ENCODE measurements at places on chromosomes 4 and X. TPM values are rescaled to one million over a fixed set of nuclear protein-coding genes. Genes with fewer than 3 reads are reported as not detected.

GRCh38 chrX:23493941-23494374, 159.3 kb downstream of the PTCHD1 start:
- DNase-seq, result no peak

GRCh38 chr4:38743866-38744265, 38.9 kb downstream of the TLR10 start:
- no peak for DNase-seq

GRCh38 chr4:47664051-47664826, 173.6 kb downstream of the CORIN start:
- DNase-seq, result no peak

FANCB gene
- total RNA-seq, result not detected

GRCh38 chrX:124488412-124489161, 142.2 kb downstream of the SH2D1A start:
- DNase-seq, result no peak

SPRY1 gene
- total RNA-seq, result 85.2 TPM

GRCh38 chr4:127629371-127629770, 3.4 kb upstream of the INTU start:
- no peak for DNase-seq

DNA sequence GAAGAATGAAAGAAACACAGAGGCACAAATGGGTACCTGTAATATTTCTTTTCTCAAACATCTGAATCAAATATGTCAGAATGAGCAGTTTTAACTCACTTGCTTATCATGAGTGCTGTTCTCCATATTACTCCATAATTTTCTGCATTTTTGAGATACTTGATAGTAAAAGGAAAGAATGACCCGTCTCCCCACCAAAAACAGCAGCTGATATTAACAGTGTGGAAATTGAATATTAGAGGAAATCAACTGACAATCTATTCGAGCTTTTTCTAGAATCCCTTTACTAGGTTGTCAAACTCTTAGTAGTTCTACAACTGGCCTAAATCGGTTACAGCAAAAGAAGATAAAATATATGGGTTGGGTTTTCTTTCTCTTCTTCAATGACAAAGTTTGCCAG, 49.9 kb upstream of the HELT start:
- no peak for DNase-seq

GRCh38 chr4:180913750-180914149, 1329.5 kb upstream of the TENM3 start:
- DNase-seq, result no peak

GRCh38 chr4:109631532-109632108, 71.6 kb downstream of the MCUB start:
- DNase-seq, result peak; percentile 65

DNA sequence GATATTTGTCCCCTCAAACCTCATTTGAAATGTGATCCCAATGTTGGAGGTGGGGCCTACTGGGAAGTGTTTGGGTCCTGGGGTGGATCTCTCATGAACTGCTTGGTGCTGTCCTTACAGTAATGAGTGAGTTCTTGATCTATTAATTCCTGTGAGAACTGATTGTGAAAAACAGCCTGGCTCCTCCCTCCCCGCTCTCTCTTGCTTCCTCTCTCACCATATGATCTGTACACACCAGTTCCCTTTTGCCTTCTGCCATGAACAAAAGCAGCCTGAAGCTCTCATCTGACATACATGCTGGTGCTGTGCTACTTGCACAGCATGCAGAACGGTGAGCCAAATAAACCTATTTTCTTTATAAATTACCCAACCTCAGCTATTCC, 11.2 kb upstream of the YIPF7 start:
- no peak for DNase-seq

PNMA3 gene
- total RNA-seq, result 0.73 TPM

DNA sequence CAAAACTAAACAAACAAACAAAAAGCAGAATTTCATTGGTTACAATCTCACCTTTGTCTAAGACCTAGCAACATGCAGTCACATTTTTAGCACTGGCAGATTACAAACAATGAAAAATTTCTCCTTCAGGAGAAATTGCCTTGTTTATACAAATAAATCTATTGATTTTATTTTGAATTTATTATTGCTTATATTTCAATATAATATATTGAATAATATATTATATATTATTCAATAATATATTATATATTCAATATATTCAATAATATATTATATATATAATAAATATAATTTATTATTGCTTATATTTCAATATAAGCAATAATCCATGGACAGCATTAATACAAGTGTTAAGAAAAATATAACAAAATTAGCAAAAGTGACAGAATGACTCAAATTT, 131.7 kb downstream of the ADGRA3 start:
- no peak for DNase-seq

GRCh38 chrX:40544343-40545266, 36.2 kb upstream of the ATP6AP2 start:
- peak; percentile 35 for DNase-seq

- DNase-seq, result no peak
These were observed 699.8 kb downstream of the TRAM1L1 start for GRCh38 chr4:116385583-116385982.

DNA sequence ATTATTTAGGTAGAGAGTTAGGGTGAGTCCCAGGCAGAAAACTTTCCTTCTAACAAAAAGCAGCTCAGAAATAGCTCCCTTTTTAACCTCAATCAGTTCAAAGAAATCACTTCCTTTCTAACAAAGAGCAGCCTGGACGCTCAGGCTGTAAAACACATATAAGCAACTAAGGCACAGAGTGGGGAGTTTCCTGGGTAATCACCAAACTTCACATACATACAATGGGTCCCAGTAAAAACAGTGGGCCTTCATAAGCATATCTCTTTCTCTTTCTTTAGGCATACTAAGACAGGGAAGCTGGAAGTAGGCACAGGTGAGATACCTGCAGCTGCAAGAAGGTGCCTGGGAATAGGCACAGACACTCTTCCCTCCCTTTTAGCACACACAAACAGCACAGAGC, 4.9 kb upstream of the NAF1 start:
- no peak for DNase-seq

GRCh38 chr4:55538531-55538930, 8.2 kb downstream of the CLOCK start:
- DNase-seq, result no peak

- no peak for DNase-seq
These were observed 8.9 kb upstream of the CDKL2 start for GRCh38 chr4:75639124-75639695.

GRCh38 chr4:112819729-112820128, 182.8 kb downstream of the LARP7 start:
- peak; percentile 13 for DNase-seq

CXXC4 gene
- 4.2 TPM for total RNA-seq

GRCh38 chr4:110211007-110211769, 12.8 kb upstream of the ELOVL6 start:
- DNase-seq, result peak; percentile 59

Measured in stomach (tissue), 19 donors.